ENCODE measurements at places on chromosomes 3 and 15.

DNA sequence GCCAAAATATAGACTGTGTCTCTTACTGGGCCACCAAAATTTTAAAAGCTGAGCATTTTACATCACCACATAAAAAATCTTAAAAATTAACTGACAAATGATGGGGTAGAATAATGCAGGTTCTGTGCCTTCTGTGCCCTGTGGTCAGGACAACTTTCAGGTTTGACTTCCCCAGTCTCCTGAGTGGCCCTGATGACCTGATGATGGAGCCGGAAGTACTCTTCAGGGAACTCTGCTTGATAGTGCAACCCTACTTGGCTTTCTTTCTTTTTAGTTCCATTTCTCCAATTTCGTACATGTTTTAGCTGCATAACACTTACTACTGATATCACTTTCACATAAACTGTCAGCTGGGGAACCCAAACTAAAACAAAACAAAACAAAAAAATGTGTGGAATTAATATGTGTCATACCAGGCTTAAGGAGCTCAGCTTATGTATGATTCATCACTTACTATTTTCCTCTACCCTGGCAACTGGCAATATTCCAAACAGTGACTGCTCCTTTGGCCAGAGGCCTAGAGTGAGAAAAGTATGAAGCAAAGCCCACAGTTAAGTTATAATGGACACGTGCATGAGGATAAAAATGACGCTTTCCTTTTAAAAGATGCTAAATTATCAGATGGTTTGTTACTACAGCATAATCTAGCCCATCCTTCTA lies 194.3 kb downstream of the BCHE start:
- no peak for DNase-seq

- DNase-seq = peak; percentile 24
Observed at GRCh38 chr15:68352401-68353062, 75.0 kb downstream of the FEM1B start.

- DNase-seq = no peak
Observed at GRCh38 chr3:174710612-174711011, 148.5 kb upstream of the NAALADL2 start.

DNA sequence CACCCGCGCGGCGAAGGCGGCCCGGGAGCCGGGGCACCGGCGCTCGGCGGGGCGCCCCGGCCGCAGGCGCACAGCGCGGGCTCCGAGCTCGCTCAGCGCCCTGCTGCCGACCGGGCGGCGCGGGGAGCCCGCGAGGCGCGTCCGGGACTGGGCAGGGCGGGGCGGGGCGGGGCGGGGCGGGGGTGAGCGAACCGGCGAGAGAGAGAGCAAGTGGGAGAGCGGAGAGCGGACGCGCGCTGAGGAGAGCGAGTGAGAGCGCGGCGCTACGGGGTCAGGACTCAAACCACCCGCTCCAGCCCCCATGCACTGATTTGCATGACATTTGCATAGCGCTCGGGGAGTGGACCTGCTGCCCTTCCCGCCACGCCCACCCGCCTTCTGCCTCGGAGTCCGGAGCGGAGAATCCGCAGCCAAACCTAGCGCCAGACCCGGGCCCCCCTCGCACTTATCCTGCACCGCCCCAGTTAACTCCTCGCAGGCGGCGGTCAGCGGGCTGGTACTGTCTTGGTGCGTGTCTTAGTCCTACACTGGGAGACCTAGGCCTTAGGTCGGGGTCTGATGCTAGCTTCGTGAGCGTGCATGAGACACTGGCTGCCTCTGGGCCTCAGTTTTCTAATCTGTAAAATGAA lies at the start of gene MYLK:
Gene MYLK (minus strand): TSS at position 130 of the 629 bp plus-strand sequence. CDS start 90,491 bp downstream, outside the sequence.
- DNase-seq = no peak

DNA sequence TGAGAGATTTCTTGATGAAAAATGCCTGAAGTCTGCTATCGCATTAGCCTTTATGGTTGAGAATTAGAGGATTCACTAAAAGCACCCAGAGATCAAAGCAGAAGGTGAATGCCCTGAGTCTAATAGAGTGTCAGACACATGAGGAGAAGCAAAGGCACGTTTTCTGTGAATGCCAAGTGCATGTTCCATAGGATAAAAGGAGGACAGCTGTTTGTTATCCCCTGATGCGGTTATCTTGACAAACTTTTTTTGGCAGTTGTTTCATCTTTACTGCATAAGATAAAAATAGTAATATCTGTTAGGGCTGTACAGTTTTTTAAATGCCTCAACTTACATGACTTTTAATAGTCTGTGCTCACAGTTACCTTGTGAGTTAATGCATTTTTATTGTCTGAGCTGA lies 65.3 kb upstream of the CD96 start:
- no peak for DNase-seq

DNA sequence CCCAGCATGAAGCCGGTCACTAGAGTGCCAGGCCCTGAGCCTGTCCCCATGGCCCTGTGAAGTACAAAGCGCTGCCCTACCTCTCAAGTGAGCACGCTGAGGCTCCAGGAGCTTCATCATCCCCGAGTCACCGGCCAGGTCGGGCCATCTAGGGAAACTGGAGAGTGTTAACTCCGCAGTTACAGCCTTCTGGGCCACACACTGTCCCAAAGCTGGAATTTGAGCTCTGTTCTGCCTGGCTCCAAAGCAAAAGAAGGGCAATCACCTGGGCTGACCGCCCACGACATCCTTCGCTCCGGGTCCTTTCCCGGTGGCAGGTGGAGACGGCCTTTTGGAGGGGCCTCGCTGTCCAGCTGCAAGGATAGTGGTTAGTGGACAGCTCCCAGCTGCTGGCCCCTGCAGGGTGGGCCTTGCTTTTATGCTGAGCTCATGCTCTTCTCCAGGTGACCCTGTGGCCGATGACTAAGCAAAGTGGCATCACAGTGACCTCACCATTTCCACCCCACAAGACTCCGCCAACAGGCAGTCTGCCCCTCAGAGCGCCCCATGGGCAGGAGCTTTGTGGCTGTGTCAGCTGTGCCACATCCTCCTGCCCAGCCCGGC lies 3.5 kb upstream of the MUC4 start:
- no peak for DNase-seq

GRCh38 chr15:74201710-74202420 lies 722 bp downstream of the STRA6 start:
- DNase-seq = no peak

- no peak for DNase-seq
Observed at GRCh38 chr3:106086038-106086437, 217.2 kb upstream of the CBLB start.

DNA sequence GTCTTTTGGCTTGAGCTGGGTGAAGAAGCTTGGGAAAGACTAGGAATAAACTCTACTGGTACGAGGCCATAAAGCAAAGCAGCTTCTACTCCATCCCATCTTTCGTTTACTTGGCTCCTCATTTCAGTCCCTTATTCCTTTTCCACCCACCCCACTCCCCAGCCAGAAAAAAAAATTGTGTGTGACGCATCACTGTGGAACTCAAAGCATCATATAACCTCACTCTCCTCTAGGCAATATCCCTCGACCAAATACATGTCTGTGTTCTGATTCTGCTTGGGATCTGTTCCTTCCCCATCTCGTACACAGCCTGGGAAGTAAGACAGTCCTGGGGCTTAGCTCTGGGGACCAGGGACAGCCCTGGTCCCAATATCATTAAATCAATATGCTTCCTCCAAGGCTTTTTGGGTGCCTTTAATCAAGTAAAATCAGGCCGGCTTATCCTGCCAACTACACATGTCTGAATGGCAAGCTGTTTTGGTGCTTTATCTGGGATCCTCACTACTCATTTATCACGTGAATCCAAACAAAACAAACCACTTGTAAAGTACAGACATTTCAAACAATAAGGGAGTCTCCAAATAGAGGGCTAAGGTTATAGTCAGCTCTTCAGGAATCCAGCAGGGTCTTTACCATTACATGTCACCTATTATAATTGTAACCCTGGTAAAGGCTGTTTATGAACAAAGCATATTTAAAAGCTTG lies 74.9 kb upstream of the ZBED2 start:
- DNase-seq = no peak

- no peak for DNase-seq
Observed at GRCh38 chr15:74800559-74801094, 12.0 kb upstream of the LMAN1L start.

GRCh38 chr15:92883876-92884435 lies 16.2 kb upstream of the CHD2 start:
- DNase-seq = no peak
